Hematopoietic multipotent progenitor cell (in vitro differentiated cells): ENCODE measurements at places on chromosomes 12 and 14. TPM values are rescaled to one million over a fixed set of nuclear protein-coding genes. Genes with fewer than 3 reads are reported as not detected.
A peak's percentile ranks its signal among the peaks of the same experiment; 100 is the strongest.

The CD163 gene
- 0.27 TPM for total RNA-seq

The CDK17 gene
- total RNA-seq: 33.9 TPM

The CABP1 gene
- under 0.01 TPM for total RNA-seq

The TCL1B gene
- total RNA-seq: not detected

DNA sequence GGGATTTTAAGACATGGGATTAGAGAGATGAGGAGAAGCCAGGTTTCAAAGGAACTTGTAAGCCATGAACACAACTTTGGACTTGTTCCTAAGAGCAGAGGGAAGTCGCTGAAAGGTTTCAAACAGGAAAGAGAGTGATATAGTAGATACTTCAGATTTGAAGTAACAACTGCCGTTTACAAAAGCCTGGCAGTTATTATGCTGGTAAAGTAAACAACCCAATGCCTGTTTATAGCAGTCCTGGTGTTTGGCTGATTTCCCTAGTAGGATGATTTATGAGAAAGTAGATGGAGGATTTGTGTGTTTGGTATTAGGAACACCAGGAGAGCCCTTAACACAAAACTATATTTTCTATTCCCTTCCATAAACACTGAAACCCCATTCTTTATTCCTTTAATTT is 285.7 kb downstream of the RMST start:
- DNase-seq: no peak

- peak; percentile 62 for DNase-seq
These were observed 17.8 kb upstream of the HDAC7 start for GRCh38 chr12:47837190-47838171.

DNA sequence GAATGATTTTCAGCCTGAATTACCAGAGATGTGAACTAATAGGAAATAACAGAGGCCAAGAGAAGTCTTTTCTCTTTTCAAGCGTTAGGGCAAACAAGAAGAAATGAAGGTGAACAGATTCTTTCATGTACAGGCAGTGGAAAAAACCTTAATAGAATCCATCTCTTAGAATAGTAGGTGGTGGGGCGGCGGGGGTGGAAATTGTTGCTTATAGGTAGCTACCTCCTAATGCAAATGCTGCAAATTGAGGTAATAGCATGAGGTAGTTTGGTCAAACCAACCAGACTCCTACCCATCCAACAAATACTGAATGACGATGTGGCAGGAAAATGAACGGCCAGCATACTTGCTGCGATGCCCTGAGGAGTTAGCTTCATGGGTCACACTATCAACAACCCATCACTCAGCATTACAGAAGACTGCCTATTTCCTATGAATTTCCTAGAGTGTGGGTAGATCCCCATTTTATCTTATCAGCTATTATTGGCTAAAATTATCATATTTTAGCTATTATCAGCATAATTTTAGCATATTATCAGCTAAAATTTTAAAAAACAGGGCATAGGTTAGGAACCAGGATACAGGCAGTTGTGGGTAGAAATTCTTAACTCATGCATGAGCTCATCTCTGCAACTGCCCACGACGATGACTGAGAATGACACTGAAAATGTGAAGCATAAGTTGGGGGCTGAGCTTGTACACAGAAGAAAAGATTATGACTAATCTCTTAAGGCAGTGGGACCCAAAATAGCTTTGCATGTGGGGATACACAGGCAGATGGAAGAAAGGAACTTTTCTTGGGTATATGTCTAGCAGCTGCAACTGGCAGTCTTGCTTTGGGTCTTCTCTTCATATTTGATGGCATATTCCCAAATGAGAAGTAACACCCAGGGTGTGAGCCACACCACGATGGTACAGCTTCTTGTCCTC is 68.7 kb downstream of the NIN start:
- no peak for DNase-seq

- DNase-seq: no peak
These were observed 35.3 kb downstream of the SDR9C7 start for GRCh38 chr12:56898938-56899337.

DNA sequence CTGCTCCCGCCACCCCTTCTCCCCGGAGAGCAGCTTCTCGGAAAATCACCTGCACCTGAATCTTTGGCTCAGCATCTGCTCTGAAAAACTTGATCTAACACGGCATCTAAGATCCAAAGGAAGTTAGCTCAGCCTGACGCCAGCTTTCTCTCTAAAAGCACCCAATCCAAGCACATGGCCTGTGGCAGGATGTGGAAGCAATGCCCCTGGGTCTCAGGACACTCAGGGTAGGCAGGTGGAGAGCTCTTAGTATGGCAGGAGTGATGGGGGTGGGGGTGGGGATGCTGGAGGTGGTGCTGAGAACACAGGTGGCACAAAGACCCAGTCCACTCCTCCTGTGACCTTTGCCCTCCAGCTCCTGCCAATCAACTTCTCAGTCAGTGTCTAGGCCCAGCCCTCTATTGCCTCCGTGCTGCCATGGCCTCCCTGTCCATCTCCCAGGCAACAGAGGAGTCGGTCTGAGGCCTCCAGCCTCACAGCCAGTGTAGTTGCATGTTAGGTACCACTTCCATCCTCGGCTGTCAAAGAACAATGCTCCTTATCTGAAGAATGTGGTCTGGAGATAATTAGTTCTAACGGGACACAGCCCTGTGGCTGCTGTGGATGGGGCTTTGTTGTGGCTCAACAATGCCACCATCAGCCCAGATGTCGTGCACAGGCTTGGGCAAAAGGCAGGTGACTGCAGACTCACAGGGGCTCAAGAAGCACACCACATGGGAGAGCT is 180.0 kb upstream of the C14orf180 start:
- DNase-seq: no peak

DNA sequence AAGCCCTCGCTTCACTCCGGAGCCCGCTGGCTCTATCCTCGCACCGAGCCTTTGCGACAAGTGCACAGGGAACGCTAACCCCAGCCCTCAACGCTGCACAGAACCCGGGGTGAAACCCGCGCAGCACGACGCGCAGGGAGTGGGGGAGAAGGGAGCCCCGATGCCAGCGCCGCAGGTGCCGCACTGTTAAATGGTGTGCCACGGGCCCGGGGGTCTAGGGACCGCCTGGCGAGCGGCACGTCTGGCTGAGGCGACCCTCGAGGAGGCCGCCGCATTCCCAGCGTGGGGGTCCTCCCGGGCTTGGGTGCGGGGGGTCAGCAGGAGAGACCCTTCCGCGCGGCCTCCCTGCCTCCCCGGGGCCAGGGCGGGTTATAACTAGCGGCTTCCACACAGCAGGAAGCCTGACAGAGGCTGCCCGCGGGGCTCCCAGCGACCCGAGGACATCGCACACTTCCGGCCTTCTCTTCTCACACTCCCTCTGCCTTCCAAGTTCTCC is 23.8 kb upstream of the LRTM2 start:
- DNase-seq: peak; percentile 33
